Sigmoid colon (tissue), 7 donors: ENCODE measurements at places on chromosomes 4 and X.

GRCh38 chr4:145539671-145540070, 58.0 kb downstream of the SMAD1 start:
- DNase-seq: no peak

- DNase-seq: no peak
Observed at GRCh38 chrX:68868902-68869800, 40.3 kb downstream of the EFNB1 start.

DNA sequence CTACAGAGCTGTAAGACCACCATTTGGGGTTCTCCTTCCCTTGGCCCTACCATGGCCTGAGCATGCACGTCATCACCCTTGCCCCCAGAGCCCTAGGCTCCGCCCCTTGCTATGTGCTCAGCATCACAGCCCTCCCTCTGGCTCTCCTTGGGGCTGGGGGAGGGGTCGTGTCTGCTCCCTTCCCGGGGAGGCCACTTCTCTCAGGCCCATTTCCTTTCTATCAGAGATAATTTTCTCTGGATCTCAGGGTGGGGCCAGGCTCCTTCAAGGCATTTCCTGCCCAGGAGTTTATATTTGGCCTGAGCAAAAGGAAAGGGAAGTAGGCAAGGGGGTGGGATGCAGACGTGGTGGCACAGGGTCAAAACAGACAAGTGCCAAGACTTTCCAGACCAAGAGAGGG, 55.9 kb downstream of the STARD8 start:
- DNase-seq: no peak

DNA sequence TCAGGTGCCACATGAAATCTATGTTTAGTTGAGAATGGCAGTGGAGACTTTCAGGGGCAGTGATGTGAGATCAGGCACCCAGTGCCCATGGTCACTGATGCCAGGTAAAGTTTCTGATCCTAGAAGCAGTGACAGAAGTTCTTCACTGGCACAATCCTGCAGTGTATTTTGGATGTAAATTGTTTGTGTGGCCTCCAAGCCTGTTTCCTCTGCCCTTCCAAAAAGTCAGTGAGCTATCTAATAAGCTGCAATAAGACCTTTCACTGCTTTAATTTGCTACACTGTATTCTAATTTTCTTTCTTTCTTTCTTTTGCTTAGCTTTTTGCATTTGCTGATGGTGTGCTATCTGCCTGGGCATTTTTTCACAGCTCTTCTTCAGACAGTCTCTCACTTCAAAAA, 1348.6 kb downstream of the ADGRL3 start:
- no peak for DNase-seq

GRCh38 chrX:31572360-31572759, 500.5 kb upstream of the FTHL17 start:
- DNase-seq: no peak

DNA sequence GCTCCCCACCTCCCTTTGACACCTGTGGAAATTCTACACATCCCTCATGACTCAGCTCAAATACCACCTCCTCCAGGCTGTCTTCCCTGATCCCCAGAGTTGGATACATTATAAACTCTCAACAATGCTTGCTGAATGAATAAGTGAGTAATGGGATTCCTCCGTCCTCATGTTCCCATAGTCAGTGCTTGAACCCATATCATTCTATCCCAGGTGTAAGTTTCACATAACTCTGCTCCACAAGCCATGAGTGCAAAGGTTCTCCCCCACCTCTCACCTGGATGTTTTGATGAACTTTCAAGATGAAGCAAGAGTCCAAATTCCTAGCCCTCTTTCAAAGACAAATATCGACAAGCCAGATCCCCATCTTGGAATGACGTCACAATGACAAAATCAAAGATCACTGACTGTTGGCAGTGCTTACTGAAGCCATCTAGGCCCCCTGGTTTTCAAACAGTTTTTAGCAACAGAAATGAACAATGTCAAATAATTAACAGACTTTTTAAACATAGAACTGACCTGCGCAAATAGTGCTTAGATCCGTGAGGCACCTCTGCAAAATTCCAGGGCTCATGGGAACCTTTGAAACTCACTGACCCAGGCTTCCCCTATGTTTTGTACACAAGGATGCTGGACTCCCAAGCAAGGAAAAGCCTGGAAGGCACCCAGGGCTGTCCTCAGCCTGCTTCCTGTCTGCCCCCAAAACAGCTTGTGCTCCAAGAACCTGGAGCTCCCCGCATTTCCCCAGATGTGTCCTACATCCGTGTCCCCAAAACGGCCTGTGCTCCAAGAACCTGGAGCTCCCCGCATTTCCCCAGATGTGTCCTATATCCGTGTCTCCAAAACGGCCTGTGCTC, 4.0 kb downstream of the SLC2A9 start:
- no peak for DNase-seq

DNA sequence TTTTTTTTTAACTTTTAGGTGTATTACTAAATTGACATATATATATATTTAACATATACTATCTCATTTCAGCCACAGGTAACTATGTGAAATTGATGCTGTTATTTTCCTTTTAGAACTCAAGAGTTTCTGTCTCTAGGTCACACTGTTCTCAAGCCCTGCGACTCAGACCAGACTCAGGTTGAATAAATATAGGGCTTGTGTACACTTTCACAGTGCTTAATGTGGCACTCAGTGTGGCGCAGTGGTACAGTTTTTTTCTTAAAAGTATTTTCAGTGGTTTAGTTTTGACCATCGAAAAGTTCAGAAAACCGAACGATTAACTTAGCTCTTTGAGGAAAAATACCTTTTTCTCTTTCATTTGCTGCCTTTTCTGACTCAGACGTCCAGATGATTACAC, 24.7 kb downstream of the PACRGL start:
- no peak for DNase-seq

DNA sequence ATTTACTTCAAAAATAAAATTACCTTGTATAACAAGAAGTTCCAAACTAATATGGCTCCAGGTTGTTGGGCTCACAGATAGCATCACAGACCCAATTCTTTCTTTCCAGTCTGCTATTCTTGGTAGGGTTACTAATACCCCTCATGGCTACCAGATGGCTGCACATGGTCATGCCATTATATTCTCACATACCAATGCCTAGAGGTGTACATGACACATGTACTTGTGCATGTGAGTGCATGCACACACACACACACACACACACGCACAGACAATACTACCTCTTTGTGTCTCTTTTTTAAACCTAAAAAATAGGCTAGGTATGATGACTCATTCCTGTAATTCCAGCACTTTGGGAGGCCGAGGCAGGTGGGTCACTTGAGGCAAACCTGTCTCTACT, 31.1 kb downstream of the FBXO8 start:
- DNase-seq: no peak
